ENCODE measurements at places on chromosomes 6 and 20.

DNA sequence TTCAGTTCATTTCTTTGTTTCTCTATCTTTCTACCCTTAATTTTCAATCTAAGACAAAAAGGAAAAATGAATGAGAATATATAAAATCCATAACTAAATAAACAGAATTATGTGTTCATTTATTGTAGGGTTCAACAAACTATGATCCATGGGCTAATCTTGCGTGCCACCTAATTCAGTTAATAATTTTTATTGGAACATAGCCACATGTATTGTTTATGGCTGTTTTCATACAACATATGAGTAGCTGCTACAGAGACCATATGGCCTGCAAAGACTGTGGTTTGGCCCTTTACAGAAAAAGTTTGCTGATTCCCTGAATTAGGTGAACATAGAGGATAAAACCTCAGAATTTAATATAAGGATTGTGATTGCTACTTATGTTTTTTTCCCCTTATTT, 21.8 kb downstream of the SENP6 start:
- no peak for DNase-seq

DNA sequence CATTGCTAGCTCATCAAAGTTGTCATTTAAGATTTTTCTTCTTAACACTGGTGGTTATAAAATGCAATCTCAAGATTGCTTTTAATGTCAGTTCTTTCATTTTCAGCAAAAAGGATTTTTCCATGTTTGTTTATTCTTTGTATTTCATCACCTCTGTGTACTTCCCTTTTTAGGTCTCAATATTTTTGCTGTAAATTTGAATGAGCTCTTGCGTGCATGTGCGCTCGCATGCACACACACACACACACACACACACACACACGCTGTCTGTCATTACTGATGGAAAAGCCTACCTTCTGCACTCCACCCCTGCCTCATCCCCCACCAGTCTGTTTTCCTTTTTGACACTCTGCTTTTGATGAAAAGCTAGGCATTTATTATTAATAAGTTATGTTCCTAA, 85.3 kb upstream of the FYN start:
- DNase-seq = no peak

DNA sequence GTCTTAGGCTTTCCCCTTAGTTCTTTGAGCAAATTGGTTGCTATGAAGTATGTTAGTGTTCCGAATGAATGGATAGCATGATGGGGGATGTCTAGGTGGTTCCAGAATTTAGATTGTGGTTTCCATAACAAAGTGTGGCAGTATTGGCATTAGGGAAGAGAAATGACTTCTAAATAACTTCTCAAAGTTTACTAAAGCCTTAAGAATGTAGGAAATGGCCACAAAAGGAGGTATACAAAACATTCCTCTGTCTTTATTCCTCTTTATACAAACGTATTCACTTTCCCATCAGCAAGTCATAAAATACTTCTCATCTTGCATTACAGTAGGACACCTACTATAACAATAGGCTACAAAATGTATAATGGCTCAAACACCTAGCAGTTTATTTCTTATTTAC, 279.6 kb downstream of the ESR1 start:
- no peak for DNase-seq

GRCh38 chr20:53903652-53903987, 166.8 kb downstream of the BCAS1 start:
- DNase-seq = no peak

DNA sequence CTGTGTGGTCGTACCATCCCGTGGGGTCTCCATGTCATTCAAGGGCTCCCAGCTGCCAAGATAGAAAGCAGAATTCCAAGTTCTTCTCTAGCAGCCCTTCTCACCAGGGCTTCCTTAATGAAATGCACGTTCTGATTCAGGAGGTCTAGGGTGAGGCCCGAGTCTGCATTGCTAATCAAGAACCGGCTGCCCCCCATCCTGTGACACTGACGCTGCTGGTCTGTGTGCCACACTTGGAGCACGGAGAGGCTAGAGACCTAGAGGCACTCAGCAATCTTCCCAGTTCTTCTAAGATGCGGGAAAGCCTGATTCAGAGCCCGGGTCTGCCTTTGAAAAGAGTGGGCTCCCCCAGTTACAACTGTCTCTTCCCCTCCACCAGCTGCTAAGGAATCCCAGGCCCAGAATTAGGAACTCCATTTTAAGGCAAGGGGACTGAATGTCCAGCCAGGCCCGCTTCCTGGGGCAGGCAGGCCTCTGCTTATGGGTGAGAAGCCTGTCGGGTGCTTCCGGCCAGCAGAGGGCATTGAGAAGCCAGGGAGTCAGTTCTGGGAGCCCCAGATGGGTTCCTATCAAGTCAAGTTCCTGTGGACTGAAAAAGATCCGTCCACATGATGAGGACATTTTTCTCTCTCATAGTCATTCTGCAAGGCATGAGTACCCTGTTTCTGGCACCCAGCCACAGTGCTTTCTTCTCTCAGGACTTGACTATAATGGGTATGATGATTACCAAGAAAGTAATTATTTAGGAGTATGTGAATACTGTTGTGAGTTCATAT, 69.8 kb upstream of the RIN2 start:
- no peak for DNase-seq

GRCh38 chr20:24432046-24432442, 37.4 kb upstream of the SYNDIG1 start:
- no peak for DNase-seq

- DNase-seq = no peak
These were observed 8.0 kb downstream of the TP53RK start for GRCh38 chr20:46681032-46681854.

GRCh38 chr6:46773201-46773855, 19.9 kb upstream of the MEP1A start:
- DNase-seq = no peak

GRCh38 chr6:41222045-41222444, 6.1 kb upstream of the TREML4 start:
- DNase-seq = no peak

- DNase-seq = no peak
These were observed 7.4 kb upstream of the AHCY start for GRCh38 chr20:34310481-34311117.

GRCh38 chr6:84422380-84422968, 195.0 kb upstream of the CEP162 start:
- no peak for DNase-seq

- DNase-seq = no peak
These were observed at the start of gene COL21A1 for GRCh38 chr6:56246881-56247653. TSS of gene COL21A1 (minus strand) at chr6:56247580. CDS start at chr6:56182618, 64,962 bp downstream.

GRCh38 chr6:135289816-135290215, 108.7 kb downstream of the MYB start:
- DNase-seq = no peak

DNA sequence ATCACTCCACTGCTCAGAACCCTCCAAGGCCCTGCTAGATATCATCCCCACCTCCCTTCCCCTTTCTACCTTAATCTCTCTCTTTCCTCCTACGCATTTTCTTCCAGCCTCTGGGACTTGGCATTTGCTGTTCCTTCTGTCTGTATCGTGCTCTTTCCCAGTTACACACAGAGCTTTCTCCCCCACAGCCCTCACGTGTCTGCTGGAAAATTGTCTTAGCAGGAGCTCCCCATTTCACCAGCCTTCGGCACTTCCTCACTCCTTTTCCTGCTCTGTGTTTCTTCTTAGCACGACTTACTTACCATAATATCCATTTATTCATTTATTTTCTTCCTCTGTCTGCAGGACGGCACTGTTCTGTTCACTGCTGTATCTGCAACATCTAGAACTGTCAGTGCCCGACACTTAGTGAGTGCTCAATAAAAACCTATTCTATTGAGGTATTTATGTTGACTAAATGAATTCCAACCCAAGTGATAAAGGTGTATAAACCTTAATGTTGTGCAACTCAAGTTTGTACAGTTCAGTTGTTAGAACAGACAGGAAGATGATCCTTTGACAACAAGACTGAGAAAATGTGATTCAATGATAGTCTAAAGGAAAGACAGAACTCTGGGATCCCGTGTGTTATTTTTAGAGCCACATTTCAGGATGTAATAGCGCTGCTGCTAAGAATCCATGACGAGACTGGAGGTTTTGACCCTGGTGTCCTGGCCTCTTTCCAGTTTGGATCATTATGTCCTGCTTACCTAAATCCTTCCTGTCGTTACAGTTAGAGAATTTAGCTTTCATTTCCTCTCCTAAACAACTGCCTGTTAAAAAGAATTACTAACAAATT, 170.1 kb upstream of the LAMP5 start:
- no peak for DNase-seq

Data from activated gamma-delta T cell (primary cell).